ENCODE measurements at places on chromosomes 6 and 20. TPM values are rescaled to one million over a fixed set of nuclear protein-coding genes. Genes with fewer than 3 reads are reported as not detected.
A peak's percentile ranks its signal among the peaks of the same experiment; 100 is the strongest.

- no peak for DNase-seq
- no peaks in the 10 kb centered on the region for H3K36me3 ChIP-seq
- H3K4me1 ChIP-seq, result no peaks in the 10 kb centered on the region
- no peaks in the 10 kb centered on the region for H3K27me3 ChIP-seq
These were observed 10.5 kb downstream of the ZBTB2 start for GRCh38 chr6:151380848-151381205.

DNA sequence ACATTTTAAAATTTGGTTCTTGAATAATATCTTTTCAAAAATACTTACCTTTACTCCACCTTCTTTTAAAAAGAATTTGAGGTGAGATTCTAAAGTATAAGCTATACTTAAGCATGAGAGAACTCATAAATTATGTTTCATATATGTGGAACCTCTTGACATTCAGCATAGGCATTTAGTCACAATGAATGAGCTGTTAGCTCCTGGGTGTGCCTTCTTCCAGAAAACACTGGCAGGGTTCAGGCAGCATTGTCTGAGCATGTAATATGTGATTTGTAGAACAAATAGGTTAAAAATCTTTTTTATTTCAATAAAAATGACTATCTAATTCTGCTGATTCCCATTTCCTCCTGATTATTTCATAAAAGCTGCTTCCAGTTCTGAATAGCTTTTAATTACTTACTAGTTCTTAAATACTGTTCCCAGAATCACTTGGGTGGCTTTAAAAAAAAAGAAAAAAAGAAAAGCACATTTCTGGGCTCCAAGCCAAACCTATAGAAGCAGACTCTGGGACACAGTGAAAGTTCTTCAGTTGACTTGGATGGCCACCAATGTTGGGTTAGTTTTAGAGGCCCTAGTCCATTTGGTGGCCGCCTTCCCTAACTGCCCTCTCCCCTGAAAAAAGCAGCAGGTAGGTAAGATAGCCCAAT, 20.2 kb downstream of the RNF8 start:
- DNase-seq, result no peak
- H3K27ac ChIP-seq, result no peak overlapping the region
- H3K36me3 ChIP-seq, result no peaks in the 10 kb centered on the region
- no peak overlapping the region for H3K4me3 ChIP-seq
- peaks cover 7% of the 10 kb centered on the region for H3K4me1 ChIP-seq

DNA sequence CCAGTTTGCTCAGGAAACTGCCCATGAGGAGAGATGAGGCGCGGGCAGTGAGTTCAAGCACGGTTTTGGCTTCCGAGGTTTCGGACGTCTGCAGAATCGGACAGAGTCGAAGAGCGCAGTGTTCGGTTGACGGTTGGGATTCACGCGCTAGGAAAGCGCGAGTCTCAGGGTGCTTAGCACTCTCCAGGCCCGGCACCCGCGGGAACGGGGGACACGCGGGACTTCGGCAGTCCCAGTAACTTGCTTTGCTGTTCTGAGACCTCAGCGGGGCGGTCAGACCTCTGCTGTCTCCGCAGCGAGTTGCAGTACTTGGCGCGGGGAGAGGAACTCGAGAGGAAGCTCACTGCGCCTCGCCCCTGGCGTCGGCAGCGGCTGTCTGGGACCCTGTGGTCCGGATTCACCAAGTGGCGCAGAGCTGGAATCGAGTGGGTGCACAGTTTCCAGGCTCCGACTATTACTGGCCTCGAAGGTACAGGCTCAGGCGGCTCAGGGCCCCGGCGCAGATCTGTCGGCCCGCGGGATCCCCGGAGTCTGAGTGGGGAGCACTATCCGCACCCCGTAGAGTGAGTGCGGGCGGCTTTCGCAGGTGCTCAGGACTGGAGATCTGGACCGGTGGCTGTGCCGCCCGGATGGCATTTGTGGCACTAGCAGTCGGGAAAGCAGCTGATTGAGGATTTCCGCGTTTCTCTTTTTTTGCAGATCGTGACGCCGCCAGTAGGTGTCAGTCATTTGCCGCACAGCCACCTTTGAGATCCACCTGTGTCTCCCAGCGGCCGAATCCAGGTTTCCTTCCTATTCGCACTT, at the start of gene POM121L2:
TSS of gene POM121L2 (minus strand) at position 128 of the 804 bp plus-strand sequence. CDS start at position 25, 103 bp downstream.
- H3K4me1 ChIP-seq, result no peaks in the 10 kb centered on the region
- H3K27me3 ChIP-seq, result peaks cover 45% of the 10 kb centered on the region
- H3K36me3 ChIP-seq, result no peaks in the 10 kb centered on the region
- DNase-seq, result peak; percentile 80

DNA sequence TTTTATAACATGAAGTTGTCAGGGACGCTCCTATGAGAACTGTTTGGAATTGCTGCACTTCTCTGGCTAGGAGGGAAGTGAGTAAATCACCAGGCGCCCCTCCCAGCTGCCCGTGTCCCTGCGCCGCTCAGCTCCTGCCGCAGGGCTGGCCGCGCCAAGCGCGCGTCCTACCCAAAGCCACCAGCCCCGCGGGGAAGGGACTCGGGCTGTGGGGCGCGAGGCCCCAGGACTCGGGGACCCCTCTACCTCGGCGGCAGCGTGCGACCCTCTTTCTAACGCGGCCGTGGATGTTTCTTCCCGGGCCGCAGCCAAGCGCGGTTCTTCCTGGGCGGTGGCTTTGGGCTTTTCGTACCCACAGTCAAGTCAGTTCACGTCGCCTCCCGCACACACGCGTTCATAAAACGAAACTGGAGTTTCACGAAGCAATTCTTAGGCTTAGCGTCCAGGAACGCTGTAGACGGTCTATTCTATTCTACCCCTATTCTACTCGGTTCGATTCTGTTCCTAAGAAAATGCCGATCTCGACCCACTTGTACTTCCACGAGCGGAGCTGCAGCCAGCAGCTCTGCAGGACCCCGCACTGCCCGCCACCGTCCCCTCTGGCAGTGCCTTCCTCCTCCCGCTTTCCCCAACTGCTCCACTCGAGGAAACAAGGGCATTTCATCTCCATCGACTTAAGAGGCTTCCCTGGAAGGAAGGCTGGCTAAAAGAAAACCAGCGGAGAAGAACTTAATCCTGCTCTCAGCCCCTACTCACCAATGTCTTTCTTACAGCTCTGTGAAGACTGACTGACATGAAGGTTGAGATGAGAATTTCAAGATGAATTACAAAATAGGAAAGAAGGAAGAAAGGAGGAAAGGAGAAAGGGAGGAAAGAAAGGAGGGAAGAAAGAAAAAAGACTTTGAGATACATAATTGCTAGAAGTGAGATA, 15.4 kb downstream of the FOXC1 start:
- H3K27me3 ChIP-seq, result peaks cover 6% of the 10 kb centered on the region
- H3K4me1 ChIP-seq, result no peaks in the 10 kb centered on the region
- no peaks in the 10 kb centered on the region for H3K36me3 ChIP-seq
- peak overlapping the region; percentile 55 for H3K27ac ChIP-seq

DNA sequence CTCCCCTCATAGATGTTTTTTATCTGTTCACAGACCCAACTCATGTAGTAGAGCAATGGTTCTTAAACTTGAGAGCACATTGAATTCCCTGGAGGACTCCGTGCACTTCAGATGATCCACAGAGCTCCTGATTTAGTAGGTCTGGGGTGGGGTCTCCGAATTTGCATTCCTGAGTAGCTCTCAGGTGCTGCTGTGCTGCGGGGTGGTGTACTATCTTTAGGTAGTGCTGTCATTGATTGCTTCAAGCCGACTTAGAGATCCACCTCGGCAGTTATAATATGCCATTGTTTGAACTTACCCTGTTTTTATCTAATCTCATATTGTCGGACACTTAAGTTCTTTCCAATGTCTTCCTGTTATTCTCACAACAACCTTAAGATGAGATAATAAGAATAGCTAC, 45.0 kb downstream of the BMP2 start:
- H3K4me3 ChIP-seq, result no peak overlapping the region
- DNase-seq, result no peak
- H3K27ac ChIP-seq, result no peak overlapping the region
- H3K4me1 ChIP-seq, result no peaks in the 10 kb centered on the region
- no peaks in the 10 kb centered on the region for H3K36me3 ChIP-seq
- H3K27me3 ChIP-seq, result no peaks in the 10 kb centered on the region

The TNFRSF6B gene
- 40.0 TPM for total RNA-seq

DNA sequence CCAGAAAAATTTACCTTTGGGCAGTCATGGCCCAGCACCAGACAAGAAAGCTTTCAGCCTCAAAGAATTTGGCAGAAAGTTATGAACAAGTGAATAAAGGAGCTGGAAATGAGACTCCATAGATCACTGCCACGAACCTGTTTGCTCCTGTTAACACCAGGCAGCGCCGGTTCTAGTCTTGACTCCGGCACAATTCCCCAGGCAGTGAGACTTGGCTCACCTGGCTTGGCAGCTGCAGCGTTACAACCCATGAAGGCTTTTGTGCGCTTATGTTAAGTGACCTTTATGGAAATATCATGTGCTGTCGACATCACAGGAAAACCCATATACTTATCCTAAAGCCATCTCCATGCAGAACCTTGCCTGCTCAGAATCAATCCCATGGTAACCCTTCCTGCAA, 22.2 kb upstream of the FOXC1 start:
- no peak overlapping the region for H3K4me3 ChIP-seq
- peak overlapping the region; percentile 32 for H3K27ac ChIP-seq
- DNase-seq, result no peak
- peaks cover 3% of the 10 kb centered on the region for H3K4me1 ChIP-seq
- H3K27me3 ChIP-seq, result no peaks in the 10 kb centered on the region

- H3K4me1 ChIP-seq, result no peaks in the 10 kb centered on the region
- DNase-seq, result no peak
- no peaks in the 10 kb centered on the region for H3K36me3 ChIP-seq
- H3K27ac ChIP-seq, result no peak overlapping the region
These were observed 6.0 kb upstream of the LKAAEAR1 start for GRCh38 chr20:64090165-64090564.

DNA sequence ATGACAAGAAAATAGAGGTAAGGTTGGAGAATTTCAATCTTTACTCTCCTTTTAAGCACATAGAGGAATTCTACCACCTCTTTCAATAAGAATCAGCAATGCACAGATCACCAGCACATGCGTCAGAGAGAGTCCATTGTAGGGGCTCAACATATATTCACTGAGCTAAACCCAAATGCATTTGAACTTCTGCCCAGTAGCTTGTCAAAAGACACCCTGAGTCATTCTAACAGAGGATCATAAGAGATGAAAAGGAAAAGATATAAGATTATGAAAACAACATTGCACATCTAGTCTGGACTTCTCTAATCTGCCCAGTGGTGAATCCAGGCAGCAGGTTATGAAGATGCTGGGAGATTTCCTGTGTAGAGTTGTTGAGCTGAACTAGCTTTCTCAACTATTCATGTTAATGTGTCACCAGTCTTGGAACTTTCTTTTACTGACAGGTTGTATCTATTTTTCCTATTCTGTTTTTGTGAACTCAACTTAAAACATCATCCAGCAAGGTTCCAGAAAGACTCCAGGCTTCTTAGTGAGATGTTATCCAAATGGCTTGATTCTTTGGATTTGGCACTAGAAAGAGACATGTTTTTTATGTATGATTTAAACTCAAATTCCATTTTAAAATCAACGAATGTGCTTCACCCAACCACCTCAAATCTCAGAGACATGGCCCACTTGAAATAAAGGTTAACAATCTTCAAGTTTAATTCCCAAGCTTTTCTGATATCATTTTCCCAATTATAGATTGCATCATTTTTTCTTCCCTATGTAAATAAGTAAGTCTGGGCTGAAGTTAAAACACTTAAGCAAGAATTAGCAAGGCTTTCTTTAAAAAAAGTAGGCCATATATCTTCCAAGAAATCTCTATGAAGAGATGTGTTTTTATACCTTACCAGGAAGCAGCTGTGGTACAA, 89.3 kb downstream of the TSHZ2 start:
- no peak for DNase-seq
- H3K27ac ChIP-seq, result no peak overlapping the region
- H3K36me3 ChIP-seq, result no peaks in the 10 kb centered on the region
- no peak overlapping the region for H3K4me3 ChIP-seq

The PRICKLE4 gene
- 5.3 TPM for total RNA-seq

DNA sequence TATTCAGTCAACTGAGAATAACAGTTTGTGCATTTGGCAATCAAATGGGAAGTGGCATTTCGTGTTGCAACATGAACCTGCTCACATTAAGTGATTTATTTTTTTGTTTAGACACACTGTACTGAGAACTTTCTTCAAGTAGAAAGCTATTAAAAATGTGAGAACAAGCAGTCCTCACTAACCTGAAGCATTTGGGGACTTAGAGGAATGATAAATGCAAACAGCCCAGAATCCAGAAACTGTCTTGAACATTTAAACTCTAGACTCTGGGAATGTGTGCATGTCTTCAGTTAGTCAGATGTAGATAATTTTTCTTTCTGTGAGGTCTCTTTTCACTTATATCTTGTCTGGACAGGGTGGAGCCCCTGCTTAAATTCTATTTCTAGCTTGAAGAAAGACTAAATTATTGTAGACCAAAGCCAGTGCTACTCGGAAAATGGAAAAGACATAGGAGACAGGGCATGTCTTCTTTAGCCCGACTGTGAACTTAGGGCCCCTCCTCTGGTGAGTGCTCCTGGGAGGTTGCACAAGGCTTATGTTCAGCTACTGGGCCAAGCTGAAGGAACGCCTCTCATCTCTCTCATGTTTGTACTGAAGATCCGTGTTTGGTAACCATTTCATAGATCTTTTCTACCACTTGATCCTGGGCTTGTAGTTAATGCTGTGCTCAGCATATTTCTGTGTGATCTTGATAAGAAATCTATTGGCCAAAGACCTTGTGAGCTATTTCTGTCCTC, 70.1 kb downstream of the SLX4IP start:
- peak overlapping the region; percentile 69 for H3K27ac ChIP-seq
- no peaks in the 10 kb centered on the region for H3K36me3 ChIP-seq
- peak; percentile 44 for DNase-seq

- peak overlapping the region; percentile 82 for H3K27ac ChIP-seq
- DNase-seq, result no peak
- no peaks in the 10 kb centered on the region for H3K36me3 ChIP-seq
- H3K4me3 ChIP-seq, result no peak overlapping the region
- H3K4me1 ChIP-seq, result no peaks in the 10 kb centered on the region
These were observed 62.5 kb upstream of the PTGIS start for GRCh38 chr20:49630396-49630951.

DNA sequence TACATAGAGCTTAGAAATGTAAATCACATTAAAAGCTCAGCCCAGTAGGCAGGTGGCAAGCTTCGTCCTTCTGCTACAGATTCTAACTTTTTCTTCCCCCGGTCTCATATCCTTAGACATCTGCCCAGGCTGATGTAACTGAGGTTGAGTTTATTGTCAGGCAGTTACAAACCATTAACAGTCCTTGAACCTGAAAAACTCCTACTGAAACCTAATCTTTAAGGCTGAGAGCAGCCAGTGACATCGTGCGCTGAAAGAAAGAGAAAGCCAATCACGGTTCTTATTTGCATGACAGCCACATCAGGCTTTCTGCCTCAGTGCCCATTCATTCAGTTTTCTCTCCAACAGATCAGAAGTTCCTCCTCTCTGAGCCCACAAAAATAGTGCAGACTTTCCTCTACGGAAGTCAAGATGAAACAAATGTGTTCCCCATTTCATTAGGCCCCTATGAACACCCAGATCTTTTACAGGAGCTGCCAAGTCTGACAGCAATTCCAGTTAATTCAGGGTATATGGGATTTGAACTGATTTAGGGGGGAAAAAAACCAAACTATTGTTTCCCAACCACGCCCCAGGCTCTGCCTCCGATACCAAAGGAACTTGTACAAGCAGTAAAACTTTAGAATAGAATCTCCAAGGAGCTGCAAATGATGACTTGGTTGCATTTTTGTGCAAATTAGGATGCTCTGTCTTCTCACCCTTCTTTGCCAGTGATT, at the start of gene NHSL1:
TSS of gene NHSL1 (minus strand) at position 192 of the 716 bp plus-strand sequence. CDS start 204 bp downstream, outside the sequence.
- no peak within 1 kb of the TSS for H3K4me3 ChIP-seq
- no peak within 1 kb of the TSS for H3K27ac ChIP-seq
- H3K36me3 ChIP-seq, result no peaks in the 10 kb centered on the region
- no peaks in the 10 kb centered on the region for H3K27me3 ChIP-seq
- no peak for DNase-seq

The TFAP2A gene
- 46.0 TPM for total RNA-seq

The ALDH8A1 gene
- total RNA-seq, result 0.66 TPM

Measured in breast epithelium (tissue), 4 donors.